ENCODE measurements at places on chromosomes 3 and 15.

GRCh38 chr3:167814441-167814951 is 79.0 kb downstream of the SERPINI1 start:
- no peak for DNase-seq

DNA sequence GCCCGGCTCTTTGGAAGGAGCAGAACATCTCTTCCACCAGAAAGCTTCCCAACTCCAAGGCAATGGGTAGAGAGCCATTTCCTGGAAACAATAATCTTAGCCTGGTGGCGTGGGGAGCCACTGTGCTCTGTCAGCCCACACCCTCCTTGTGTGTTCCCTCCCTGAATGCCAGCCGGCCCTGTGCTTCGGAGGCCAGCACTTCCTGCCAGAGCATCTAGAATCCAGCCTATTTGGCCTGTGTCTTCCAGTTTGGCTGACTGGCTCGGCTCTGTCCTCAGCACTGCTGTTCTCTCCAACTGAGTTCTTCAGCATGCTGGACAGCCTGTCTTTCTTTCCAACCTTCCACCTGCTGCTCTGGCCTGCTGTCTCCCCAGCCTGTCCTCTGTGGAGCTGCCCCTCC is 349.3 kb downstream of the MFSD1 start:
- DNase-seq = no peak

GRCh38 chr15:86336051-86336788 is 256.5 kb downstream of the AGBL1 start:
- no peak for DNase-seq

- DNase-seq = no peak
Measured at GRCh38 chr3:105533960-105534359, 167.3 kb downstream of the ALCAM start.

- DNase-seq = no peak
Measured at GRCh38 chr3:51340989-51341636, 44.0 kb upstream of the MANF start.

DNA sequence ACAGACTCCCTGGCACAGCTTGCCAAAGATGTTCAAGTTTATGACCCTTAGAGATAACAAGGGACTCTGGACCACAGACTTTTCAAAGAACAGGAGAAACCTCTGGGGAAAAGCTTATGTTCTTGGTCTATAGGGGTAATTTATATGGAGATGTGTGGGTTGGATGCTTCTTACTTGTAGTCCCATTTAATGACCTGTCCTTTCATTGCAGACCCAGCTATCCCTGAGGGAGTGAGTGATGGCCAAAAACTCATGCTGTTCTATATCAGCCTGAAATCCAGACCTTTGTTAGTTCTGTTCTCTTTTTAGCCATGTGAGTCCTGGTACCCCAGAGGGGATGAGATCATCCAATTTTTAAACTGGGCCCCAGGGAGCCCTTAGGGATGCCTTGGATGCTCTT is 43.7 kb upstream of the MRPL3 start:
- DNase-seq = no peak

DNA sequence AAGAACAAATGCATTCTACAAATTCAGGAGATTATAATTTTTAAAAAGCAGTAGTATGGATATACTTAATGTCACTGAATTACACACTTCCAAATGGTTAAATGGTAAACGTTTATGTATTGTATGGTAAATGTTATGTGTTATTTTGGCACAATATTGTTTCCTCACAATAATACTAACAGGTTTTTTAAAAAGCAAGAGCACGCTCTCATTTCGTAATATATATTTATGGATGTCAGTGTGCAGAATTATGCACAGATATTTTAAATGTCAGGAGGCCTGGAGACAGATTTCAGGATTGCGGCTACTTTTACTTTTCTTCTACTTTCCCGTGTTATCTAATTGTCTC is 533 bp downstream of the ZNF445 start:
- no peak for DNase-seq

GRCh38 chr3:173933113-173933512 is 535.6 kb downstream of the NLGN1 start:
- DNase-seq = no peak

DNA sequence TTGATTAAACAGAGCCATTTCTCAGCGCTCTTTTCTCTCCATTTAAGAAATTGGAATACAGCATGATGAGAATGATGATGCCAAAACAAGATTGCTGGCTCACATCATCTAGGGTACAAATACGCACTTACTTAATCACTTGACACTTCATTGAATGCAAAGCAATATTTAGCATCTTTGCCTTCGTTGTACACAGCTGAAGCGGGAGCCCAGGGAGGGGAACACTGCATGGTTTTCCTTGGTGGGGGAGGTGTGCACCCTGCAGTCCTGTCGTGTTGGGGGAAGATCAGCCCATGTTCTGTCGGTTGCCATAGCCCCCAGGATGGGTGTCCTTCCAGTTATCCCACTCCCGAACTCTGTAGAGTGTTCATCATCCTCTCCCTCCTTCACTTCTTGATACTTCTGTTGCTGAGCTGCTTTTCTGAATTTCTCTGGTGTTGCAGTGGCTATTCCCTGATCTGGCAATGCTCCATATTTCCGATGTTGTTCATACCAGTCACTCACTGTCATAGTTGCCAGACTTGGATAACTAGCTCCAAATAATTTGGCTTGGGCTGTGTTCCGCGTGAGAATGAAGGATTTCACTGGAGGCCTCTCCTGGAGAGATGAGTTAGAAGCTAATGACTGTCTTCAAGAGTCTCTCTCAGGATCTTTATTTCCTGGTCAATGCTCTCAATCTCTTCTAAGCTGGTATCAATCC is 50.1 kb upstream of the DYNC1LI1 start:
- DNase-seq = no peak

- no peak for DNase-seq
Measured at GRCh38 chr15:101200181-101200580, 51.7 kb downstream of the CHSY1 start.
